ENCODE measurements at places on chromosomes 16 and 17.

GRCh38 chr16:11506741-11507305 lies 79.9 kb downstream of the LITAF start:
- no peak for DNase-seq

- peak; percentile 54 for DNase-seq
Measured at GRCh38 chr17:57114085-57114673, 29.1 kb downstream of the AKAP1 start.

- DNase-seq: no peak
Measured at GRCh38 chr17:51161541-51161940, 4.7 kb upstream of the NME2 start.

DNA sequence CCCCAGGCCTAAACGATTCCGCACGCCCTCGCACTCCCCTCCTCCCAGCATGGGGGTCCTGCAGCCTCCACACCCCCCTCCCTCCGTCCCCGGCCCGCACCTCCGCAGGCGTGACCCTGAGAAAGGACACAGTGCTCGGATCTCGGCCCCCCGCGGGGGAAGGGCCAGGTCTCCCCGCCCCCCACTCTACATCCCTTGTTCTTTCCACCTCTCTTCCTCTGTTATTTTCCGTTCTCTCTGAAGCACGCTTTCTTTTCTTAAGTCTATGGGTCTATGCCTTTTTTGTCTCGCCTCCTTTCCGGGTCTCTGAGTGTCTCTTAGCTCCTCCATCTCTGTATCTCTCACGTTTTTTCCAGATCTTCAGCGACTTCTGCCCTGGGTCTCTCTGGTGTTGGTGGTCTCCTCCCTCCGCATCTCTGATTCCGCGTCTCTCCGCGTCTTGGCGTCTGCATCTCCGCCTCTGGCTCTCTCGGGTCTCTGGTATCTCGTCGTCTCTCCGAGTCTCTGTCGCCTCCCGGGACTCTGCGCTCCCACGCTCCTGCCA lies 2.1 kb upstream of the HES7 start:
- DNase-seq: peak; percentile 18

- DNase-seq: no peak
Measured at GRCh38 chr16:48113471-48113870, 42.3 kb downstream of the ABCC12 start.

GRCh38 chr17:76000016-76000754 lies 470 bp upstream of the CDK3 start:
- peak; percentile 65 for DNase-seq

DNA sequence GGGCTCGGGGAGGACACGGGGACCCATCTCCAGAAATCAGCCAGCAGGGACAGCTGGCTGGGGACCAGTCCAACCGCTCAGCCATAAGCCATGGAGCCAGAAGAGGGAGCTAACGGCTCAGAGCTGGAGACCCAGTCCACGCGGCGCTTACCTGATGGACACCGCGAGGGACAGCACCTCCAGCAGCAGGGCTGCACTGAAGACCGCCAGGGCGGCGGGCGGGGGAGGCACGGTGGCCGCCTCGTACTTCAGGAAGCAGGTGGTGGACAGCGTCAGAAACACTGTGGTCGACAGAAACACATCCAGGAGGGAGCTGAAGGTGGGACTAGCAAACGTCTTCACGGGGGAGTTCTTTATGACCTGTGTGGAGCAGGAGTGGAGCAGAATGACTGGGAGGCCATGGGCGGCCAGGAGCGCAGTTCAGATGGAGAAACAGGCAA lies 102.6 kb upstream of the CREBBP start:
- peak; percentile 27 for DNase-seq

- DNase-seq: no peak
Measured at GRCh38 chr16:62568926-62569325, 532.7 kb upstream of the CDH8 start.

GRCh38 chr17:77909236-77909635 lies 49.3 kb upstream of the TNRC6C start:
- DNase-seq: no peak

GRCh38 chr17:18968345-18968744 lies 16.4 kb downstream of the SLC5A10 start:
- DNase-seq: no peak

- DNase-seq: peak; percentile 34
Measured at GRCh38 chr17:36705874-36706731, 104.7 kb downstream of the MRM1 start.

GRCh38 chr16:71863995-71864394 lies 18.2 kb downstream of the ATXN1L start:
- no peak for DNase-seq
